Effector CD4-positive, alpha-beta T cell (primary cell): ENCODE measurements at places on chromosomes 16 and 17.
A peak's percentile ranks its signal among the peaks of the same experiment; 100 is the strongest.

- peak; percentile 51 for DNase-seq
Observed at GRCh38 chr17:47850692-47851573, at the start of gene SP6. TSS of gene SP6 (minus strand) at chr17:47851163. CDS start at chr17:47848429, 2,734 bp downstream.

DNA sequence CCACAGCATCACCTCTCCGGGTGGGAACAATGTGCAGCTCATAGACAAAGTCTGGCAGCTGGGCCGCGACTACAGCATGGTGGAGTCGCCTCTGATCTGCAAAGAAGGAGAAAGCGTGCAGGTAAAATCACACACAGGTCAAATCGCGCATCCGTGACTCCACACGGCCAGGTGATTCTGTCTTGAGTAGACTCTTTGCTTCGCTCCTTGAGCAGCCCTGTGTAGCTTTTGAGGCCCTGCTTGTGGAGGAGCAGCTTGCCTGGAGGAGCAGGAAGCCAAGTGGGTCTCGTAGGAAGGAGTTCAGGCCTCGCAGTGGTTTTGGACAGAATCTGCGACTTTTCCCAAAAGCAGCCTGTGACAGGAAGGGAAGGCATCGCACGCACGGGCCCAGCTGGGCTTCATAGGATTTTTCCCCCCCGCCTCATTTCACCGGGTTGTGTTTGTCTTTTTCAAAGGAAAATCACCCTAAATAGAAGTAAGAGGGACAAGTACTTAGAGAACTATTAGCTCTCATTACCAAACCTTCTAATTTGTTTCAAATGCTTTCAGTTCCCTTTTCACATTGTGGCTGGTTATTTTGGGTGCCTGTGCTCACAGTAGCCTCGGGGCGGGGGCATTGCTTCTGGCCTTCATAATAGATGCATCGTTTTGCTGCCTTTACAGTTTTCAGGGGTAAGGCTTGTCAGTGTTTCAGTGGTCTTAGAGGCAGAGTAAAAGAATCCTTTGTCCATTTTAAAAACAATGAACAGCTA, 71.5 kb downstream of the SEC14L1 start:
- no peak for DNase-seq

DNA sequence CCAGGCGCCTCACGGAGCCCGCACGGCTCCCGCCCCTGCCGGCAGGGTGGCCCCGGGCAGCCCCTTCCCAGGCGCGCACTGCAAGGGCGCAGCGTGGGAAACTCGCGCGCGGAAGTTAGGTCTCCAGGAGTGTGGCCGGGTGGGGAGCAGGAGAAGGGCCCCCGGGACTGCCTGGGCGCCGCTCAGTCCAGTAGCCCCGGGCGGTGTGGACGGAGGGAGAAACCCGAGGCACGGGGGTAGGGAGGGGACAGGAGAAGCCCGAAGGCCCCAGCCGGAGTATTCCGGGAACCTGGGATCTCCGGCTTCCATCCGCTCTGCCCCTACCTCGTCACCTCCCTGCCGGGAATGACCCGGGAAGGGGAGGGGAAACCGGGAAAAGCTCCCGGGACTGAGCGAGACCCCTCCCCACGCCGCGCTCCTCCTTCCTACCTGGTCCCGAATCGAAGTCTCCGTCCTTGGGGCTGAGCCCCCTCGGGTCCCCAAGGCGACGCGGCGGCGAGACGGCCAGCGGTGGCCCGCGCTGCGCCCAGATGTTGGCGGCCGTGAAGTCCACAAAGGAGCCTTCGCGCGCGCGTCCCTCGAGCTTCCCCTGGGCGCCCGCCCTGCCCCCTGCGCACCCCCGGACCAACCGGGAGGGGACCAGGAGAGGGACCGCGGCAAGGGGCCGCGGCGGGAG, 418 bp downstream of the SOCS3 start:
- DNase-seq: no peak

GRCh38 chr16:2790631-2791030, 3.3 kb upstream of the PRSS33 start:
- no peak for DNase-seq

- no peak for DNase-seq
Observed at GRCh38 chr17:596763-597644, 117.6 kb downstream of the VPS53 start.

DNA sequence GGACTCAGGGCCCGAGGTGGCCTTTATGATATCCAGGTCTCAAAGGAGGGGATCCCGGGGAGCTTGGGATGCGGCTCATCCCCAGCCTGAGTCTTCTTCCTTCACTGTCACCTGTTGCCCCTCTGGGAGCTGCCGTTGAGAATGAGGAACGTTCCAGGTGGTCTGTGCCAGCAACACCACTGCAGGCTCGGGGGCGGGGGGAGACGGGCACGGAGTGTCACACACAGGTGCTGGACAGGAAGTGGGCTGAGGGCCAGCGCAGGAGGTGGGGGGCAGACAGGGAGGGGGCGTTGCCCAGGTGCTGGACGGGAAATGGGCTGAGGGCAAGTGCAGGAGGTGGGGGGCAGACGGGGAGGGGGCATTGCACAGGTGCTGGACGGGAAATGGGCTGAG, 28.2 kb downstream of the METRNL start:
- no peak for DNase-seq

DNA sequence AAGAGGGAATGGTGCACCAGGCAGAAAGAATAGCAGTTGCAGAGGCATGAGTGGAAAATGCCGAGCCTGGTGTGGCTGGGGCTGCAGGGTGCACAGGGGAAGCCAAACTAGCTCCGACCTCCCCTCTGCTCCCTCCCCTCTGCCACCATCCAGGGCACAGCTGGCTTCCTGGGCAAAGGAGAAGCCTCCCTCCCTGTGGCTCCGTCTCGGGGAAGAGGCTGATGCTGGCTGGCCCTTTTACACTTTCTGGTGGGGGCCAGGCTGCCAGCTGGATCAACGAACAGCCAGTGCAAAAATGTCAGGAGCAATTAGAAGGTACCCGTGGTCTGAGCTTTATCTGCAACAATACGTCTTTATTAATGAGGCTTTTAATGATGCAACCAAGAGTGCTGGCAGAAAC, 37.1 kb upstream of the KCNJ12 start:
- no peak for DNase-seq
